ENCODE measurements at places on chromosomes 7 and 10.

- no peak for ATAC-seq
These were observed 2.1 kb upstream of the MSMB start for GRCh38 chr10:46048152-46048551.

DNA sequence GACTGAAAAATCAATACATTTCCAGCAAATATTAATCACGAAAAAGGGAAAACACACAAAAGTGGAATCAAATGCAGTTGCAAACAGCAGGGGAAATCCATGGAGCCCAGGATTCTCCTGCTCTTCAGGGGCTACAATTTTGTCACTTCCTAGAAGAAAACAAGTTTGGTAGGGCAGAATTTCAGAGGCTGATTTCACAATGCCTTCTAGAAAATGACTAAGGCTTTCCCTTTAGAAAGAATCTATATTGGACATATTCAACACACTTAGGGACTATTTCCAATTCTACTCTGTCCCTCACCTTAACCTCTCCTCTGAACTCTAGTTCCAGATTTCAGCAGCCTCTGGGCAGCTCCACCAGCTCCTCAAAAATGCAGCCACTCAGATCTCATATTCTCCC is 111.3 kb downstream of the HECTD2 start:
- no peak for ATAC-seq

DNA sequence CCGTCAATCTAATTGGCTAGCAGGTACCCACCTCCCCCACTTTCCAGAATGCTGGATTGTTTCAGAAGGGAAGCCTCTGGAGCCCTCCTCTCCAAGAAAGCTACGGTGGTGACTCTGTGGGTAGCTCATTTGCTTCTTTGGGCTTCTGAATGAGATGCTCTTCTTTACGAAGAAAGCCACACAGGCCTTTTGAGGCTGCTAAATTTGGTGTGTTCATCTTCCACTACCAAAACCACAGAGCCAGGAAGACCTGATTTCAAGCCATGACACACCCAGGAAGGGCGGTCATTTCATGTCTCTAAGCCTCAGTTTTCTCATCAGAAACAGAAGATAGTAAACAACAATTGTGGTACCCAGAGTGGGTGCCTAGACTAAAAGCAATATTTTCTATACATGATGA is 901.2 kb downstream of the KCNMA1 start:
- no peak for ATAC-seq

DNA sequence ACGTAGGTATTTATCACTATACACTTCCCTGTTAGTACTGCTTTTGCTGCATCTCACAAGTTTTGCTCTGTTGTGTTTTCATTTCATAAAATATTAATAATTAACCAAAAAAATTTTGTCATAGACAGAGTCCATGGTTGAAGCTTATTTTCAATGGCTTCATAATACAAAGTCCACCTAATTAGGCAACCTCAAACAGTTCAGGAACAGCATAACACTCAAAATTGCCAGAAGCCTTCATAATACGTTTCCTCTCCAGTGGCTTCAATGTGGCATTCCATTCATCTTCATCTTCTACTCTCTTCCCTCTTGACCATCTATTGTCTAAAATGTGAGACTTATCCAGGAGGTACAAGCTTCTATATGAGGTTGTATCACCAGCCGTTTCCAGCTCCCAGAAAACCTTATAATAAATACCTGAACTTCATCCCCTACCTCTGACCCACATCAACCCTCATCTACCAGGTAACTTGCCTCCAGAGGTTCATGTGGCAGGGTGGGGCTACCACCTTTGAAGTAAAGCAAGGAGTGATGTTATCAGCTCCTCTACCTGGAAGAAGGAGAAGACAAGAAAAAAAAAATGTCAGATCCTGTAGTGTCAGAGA is 337.3 kb downstream of the MALRD1 start:
- no peak for ATAC-seq

DNA sequence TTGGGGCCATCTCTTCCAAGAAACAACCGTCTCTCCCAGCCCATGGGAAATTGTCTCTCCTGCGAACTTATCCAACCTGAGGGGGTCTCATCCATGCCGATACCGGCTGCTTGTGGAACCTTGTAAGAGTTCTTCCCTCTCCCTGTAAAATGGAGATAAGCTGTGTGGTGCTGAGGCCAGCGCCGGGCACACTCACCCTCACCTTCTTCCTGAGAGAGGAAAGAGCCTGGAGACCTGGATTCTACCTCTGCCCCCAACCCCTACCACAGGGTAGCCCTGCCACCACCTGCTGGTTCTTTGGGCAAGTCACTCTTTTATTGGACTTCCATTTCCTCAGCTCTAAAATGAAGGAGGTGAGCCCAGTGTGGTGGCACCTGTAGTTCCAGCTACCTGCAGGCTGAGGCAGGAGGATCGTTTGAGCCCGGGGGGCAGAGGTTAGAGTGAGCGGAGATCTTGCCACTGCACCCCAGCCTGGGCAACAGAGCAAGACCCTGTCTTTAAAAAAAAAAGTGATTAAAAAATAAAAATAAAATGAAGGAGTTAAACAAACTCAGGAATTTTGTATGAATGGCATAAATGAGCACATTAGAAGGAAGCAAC is 38.4 kb upstream of the PSAP start:
- ATAC-seq = no peak

- ATAC-seq = no peak
These were observed at the start of gene PLPP4 for GRCh38 chr10:120456626-120457430. Gene PLPP4 (plus strand): TSS chr10:120457227. CDS start chr10:120457306, 79 bp downstream.
